ENCODE measurements at places on chromosomes 13 and 19. TPM values are rescaled to one million over a fixed set of nuclear protein-coding genes. Genes with fewer than 3 reads are reported as not detected.

GRCh38 chr13:86298725-86299124 lies 499.5 kb upstream of the SLITRK6 start:
- no peaks in the 10 kb centered on the region for H3K4me1 ChIP-seq
- no peak for DNase-seq
- H3K36me3 ChIP-seq: no peaks in the 10 kb centered on the region
- H3K27ac ChIP-seq: no peak overlapping the region
- no peak overlapping the region for H3K4me3 ChIP-seq
- H3K27me3 ChIP-seq: no peaks in the 10 kb centered on the region

GRCh38 chr19:17687857-17688784 lies at the start of gene UNC13A:
Gene UNC13A (minus strand): TSS chr19:17688354. CDS start chr19:17688199, 155 bp downstream.
- H3K27me3 ChIP-seq: peaks cover 26% of the 10 kb centered on the region
- no peak within 1 kb of the TSS for H3K27ac ChIP-seq
- DNase-seq: peak; percentile 97
- H3K4me3 ChIP-seq: no peak within 1 kb of the TSS
- H3K4me1 ChIP-seq: peaks cover 3% of the 10 kb centered on the region

GRCh38 chr19:44640518-44640917 lies 3.2 kb upstream of the PVR start:
- H3K4me3 ChIP-seq: no peak overlapping the region
- no peaks in the 10 kb centered on the region for H3K36me3 ChIP-seq
- H3K27ac ChIP-seq: peak overlapping the region; percentile 36

DNA sequence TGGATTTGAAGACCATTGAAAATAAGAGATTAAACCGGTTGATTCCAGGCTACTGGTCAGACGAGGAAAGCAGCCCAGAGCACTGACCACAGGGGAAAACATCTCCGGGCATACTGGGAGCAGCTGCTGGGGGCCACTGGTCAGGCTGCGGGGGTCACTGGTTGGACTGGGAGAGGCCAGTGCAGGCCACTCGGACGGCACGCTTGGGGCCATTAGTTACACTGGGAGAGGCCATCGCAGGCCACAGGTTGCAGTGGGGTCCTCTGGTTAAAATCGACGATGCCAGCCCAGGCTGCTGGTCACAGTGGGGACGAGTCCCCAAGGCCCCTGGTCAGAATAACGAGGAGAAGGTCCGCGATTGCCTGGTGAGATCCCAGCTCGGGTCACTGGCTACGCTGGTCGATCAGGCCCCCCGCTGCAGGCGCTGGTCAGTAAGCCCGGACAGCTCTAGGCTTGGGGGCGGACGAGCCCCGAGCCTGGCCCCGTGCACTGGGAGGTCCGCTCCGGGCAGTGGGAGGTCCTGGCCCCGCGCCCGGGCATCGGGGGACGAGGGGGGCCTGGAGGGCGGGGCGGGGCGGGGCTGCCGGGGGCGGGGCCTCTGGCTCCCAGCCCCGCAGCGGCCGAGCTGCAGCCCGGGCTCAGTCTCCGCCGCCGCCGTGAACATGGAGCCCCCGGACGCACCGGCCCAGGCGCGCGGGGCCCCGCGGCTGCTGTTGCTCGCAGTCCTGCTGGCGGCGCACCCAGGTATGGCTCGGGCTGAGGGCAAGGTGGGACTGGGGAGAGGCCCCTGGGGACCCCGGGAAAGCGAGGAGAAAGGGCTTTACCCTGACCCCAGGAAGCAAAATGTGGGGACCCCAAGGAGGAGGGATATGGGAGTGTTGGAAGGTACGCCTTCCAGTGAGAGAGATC lies at the start of gene BCAM:
BCAM (plus strand) TSS at position 641 of the 909 bp plus-strand sequence; CDS start at position 663, 22 bp downstream.
- H3K4me3 ChIP-seq: peak within 1 kb of the TSS; percentile 73
- no peaks in the 10 kb centered on the region for H3K27me3 ChIP-seq
- no peak within 1 kb of the TSS for H3K27ac ChIP-seq
- peaks cover 17% of the 10 kb centered on the region for H3K4me1 ChIP-seq
- no peaks in the 10 kb centered on the region for H3K36me3 ChIP-seq
- peak; percentile 99 for DNase-seq

GRCh38 chr13:73497430-73497829 lies 438.6 kb downstream of the KLF5 start:
- no peaks in the 10 kb centered on the region for H3K36me3 ChIP-seq
- no peak for DNase-seq
- no peak overlapping the region for H3K4me3 ChIP-seq
- H3K4me1 ChIP-seq: no peaks in the 10 kb centered on the region
- no peak overlapping the region for H3K27ac ChIP-seq
- H3K27me3 ChIP-seq: no peaks in the 10 kb centered on the region

GRCh38 chr13:53507741-53508140 lies 479.1 kb downstream of the OLFM4 start:
- no peak for DNase-seq
- no peak overlapping the region for H3K27ac ChIP-seq
- H3K36me3 ChIP-seq: no peaks in the 10 kb centered on the region
- no peaks in the 10 kb centered on the region for H3K4me1 ChIP-seq
- H3K27me3 ChIP-seq: no peaks in the 10 kb centered on the region

DNA sequence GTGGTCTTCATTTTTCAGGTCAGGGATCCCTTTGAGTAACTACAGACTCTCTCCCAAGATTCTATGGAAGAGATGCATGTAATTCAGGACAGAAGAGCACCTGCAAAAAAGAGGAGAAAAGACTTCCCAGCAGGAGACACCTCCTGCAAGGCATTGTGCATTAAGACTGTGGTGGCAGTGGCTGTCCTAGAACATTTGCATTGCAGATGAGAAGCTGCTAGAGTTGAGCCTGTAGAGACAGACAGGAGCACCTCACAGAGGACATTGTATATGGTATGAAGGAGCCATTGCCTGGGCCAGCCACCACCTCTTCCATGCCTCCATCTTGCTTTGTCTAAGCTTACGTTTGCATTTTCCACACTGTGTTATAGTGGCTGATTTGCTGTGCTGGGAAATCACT lies 11.2 kb upstream of the MYO16 start:
- no peak for DNase-seq
- no peaks in the 10 kb centered on the region for H3K4me1 ChIP-seq
- no peaks in the 10 kb centered on the region for H3K36me3 ChIP-seq
- H3K4me3 ChIP-seq: no peak overlapping the region

DNA sequence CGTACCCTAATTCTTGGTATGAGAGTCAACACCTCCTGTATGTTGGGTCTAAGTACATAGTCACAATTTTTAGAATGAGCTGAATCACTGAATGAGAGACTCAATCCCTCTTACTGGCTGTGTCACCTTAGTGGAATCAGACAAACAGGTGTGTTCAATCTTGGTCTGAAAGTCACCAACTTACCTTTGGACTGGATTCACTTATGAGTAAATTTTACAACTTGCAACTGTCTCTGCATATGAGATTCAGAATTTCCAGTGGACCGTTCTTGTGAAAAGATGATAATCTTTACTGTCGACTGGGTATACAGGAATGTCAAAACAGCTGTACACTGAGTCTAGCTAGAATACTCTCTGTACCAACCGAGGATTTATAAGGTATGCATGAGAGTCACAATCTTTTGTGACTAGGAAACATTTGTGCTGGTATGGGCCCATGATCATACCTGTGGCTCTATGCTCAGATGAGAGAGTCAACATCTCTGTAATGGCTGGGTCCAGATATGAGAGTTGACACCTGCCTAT lies 5.9 kb upstream of the ZNF91 start:
- no peak overlapping the region for H3K27ac ChIP-seq
- H3K4me1 ChIP-seq: no peaks in the 10 kb centered on the region
- no peaks in the 10 kb centered on the region for H3K36me3 ChIP-seq
- H3K4me3 ChIP-seq: no peak overlapping the region

DNA sequence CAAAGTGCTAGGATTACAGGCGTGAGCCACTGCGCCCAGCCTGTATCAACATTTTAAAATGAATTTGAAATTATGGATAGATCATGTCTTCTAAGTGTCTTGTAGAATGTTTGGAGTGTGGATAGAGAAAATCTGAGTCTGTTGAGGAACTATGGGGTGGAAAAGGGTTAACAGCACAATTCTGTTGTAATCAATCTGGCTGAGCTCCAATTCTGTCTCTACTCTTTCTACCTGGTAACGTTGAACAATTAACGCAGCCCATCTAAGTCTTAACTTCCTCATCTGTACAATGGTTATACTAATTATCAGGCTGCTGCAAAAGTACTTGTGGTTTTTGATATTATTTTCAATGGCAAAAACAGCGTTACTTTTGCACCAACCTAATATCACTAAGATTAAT lies 4.1 kb downstream of the FPR2 start:
- H3K36me3 ChIP-seq: no peaks in the 10 kb centered on the region
- no peak overlapping the region for H3K4me3 ChIP-seq
- DNase-seq: no peak
- no peaks in the 10 kb centered on the region for H3K4me1 ChIP-seq
- H3K27me3 ChIP-seq: no peaks in the 10 kb centered on the region

DNA sequence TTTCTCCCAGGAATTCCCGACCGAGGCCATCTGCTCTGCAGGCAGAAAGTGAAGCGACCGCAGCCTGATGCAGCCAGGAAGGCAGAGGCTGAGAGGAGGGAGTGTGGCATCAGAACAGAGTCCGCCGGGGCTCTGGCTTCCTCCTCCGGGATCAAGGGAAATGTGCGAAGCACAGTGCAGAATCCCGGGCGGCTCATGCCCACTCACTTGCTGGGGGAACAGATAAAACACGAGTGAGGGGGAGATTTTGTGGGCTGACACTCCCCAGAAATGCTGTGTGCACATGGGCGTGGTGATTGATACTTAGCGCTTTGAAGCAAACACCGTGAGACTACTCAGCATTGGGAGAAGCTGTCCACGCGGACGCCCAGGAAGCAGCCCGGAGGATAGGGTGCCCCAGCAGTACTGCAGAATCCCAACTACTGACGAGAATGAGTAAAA lies 75.3 kb upstream of the POMP start:
- no peak overlapping the region for H3K27ac ChIP-seq
- no peaks in the 10 kb centered on the region for H3K36me3 ChIP-seq
- no peak for DNase-seq

DNA sequence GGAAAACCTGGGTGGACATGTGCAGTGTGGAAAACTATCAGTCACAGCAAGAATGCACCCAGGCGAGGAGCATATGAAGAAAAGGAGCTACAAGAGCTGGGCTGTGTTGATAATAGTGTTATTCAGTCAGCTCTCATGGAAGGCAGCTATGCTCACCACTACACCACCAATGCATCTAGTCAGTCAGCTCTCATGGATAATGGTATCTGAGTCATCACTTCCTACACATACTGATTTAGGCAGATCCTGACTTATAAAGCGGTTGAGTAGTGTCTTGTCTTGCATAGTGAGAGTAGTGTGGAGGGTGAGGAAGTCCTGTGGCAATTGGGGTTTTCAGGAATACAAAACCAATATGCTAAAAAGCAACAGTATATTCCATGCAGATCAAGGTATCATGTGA lies 9.1 kb upstream of the ZNF160 start:
- peaks cover 36% of the 10 kb centered on the region for H3K36me3 ChIP-seq
- no peak overlapping the region for H3K27ac ChIP-seq
- no peaks in the 10 kb centered on the region for H3K27me3 ChIP-seq
- H3K4me3 ChIP-seq: no peak overlapping the region
- peak; percentile 77 for DNase-seq

DNA sequence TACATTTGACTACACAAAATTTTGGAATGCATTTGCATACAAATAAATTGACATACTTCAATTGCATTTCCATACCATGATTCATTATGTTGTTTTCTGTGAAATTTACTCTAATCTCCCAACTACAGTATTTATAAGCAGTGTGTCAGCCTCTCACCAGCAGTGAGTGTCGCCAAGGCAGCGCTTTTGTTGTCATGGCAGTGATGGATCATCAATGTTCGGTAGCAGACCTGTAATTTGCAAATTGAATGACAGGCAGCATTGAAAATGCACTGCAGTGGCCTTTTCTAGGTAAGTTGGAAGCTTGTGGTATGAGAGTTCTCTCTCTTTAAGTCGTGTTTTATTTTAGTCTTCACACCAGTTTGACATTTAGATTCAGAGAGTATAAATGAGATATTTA lies 534.1 kb downstream of the PCDH17 start:
- no peaks in the 10 kb centered on the region for H3K36me3 ChIP-seq
- H3K27ac ChIP-seq: no peak overlapping the region
- no peak for DNase-seq
- H3K4me3 ChIP-seq: no peak overlapping the region
- H3K27me3 ChIP-seq: no peaks in the 10 kb centered on the region
- no peaks in the 10 kb centered on the region for H3K4me1 ChIP-seq

- DNase-seq: no peak
- no peaks in the 10 kb centered on the region for H3K36me3 ChIP-seq
- H3K27me3 ChIP-seq: no peaks in the 10 kb centered on the region
- no peak overlapping the region for H3K27ac ChIP-seq
- H3K4me1 ChIP-seq: no peaks in the 10 kb centered on the region
These were observed 717.4 kb upstream of the SPRY2 start for GRCh38 chr13:81058211-81058915.

- no peaks in the 10 kb centered on the region for H3K36me3 ChIP-seq
- no peaks in the 10 kb centered on the region for H3K4me1 ChIP-seq
These were observed 37.3 kb downstream of the SOX1 start for GRCh38 chr13:112103961-112104880.

DNA sequence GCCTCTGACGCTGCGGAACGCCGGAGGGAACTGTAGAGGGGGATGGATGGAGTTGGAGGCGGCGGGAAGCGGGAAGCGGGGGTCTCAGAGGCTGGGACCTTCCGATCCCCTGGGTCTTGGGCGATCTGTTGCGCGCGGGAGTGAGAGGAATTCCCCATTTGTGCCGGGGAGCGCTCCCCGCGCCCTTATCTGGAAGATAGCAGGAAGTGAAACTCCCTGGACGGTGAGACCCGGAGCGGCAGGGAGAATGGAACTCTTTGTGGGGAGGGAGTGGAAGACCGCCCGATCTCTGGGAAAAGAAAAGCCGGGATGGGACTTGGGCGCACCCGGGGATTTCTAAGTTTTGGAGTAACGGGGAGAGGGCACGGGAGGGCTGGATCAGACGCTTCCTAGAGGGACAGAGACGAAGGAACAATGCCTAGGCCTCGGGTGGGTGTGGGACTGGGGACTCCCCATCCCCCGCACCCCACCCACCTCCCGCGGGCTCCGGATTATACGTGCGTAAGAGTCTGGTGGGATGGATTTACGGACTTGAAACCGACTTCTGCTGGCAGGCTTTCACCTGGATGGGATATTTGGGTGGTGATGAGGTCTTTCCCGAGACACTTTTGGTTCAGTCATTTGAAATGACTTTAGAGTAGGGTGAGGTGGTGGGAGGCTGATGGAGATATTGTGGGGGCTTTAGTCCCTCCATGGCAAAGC lies 495 bp downstream of the LSR start:
- peak; percentile 53 for DNase-seq
- no peaks in the 10 kb centered on the region for H3K36me3 ChIP-seq
- H3K4me1 ChIP-seq: no peaks in the 10 kb centered on the region

DNA sequence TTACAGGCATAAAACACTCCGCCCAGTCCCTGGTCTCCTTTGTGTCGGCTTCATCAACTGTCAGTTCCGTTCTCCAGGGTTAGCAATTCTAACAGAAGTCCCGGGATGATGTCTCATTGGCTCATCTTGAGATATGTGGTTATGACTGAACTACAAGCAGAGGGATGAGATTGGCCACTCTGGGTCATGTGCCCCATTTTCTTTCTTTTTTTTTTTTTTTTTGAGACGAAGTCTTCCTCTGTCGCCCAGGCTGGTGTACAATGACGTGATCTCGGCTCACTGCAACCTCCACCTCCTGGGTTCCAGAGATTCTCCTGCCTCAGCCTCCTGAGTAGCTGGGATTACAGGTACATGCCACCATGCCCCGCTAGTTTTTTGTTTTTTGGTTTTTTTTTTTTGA lies 95.4 kb upstream of the MRI1 start:
- H3K27me3 ChIP-seq: no peaks in the 10 kb centered on the region
- H3K4me3 ChIP-seq: no peak overlapping the region
- no peak overlapping the region for H3K27ac ChIP-seq
- no peaks in the 10 kb centered on the region for H3K4me1 ChIP-seq

ZNF540 gene
- 2.1 TPM for total RNA-seq

MBD3L2 gene
- total RNA-seq: not detected

PRSS57 gene
- not detected for total RNA-seq

ZNF468 gene
- 23.0 TPM for total RNA-seq
